ENCODE measurements at places on chromosomes 13 and 19.

GRCh38 chr19:8251025-8251472 is 41.9 kb downstream of the CERS4 start:
- no peak for DNase-seq

GRCh38 chr13:95749545-95749944 is 72.6 kb downstream of the DNAJC3 start:
- no peak for DNase-seq

DNA sequence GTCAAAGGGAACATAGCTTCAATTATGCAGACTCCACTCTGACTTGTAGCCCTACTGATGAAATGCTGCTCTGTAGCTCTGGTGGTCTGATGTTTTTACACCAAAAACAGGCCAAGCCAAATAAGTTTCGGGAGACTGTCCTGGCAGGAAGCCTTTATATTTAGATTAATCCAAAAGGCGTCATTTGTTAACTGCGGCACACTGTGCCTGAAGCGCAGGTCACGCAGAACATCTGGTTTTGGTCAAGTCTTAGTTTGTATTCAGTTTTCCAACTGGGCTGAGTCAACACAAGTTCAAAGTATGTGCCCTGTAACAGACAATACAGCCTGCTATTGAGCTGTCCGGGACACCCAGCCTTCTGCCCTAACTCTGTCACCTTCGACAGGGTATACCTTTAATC is 154.6 kb upstream of the IPO5 start:
- no peak for DNase-seq

DNA sequence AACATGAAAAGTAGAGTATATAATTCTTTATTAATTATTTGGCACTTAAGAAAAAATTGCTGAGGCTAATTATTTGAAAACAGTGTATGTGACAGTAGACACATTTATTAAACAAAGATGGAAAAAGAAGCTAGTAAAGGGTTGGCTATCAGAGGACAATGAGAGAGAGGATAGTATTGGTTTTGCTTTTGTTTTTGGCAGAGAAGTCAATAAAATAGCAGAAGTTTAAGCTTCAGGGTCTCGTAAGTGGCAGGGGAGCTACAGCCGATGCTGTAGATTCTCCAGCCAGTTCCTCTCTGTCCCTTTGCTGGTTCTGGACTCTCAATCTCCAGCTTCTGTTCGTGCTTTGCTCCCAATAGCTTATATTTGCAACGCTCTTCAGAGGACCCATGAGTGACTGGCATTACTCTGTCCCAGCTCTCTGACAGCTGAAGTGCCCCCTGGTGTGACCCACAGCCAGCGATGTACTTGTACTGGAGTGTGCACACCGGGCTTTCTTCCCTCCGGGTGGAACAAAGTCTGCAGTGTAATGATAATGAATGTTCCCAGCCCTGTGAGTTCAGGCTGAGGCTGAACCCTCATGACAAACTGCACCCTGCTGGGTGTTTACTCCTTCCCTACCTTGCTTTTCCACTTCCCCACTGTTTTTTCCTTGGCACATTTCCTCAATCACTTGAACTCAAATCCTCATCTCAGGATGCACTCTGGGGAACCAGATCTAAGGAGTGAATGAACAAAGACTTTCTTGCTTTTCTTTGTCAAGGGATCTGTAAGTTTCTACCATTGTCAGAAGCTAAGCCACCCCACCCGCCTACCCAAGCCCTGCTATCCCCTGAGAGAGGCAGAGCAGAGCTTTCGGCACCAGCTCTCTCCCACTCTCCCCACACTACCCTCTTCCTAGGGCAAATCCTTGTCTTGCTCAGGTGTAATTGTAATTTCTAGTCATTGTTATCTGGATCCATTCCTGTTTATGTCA is 254.8 kb downstream of the LHFPL6 start:
- no peak for DNase-seq

DNA sequence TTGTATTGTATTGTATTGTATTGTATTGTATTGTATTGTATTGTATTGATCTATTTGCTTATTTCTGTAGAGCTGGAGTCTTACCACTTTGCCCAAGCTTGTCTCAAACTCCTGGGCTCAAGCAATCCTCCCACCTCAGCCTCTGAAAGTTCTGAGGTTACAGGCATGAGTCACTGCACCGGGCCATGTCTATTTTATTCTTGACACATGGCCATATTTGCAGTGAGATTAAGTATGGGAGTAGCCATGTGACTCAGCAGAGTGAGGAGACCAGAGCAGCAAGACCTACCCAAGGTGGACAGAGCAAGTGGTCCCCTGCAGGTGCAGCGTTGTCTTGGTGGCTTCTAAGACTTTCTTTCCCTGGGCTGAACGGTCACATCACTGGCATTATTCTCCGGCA is 49.1 kb upstream of the UBAC2 start:
- DNase-seq, result no peak

GRCh38 chr19:54606230-54606629 is 12.8 kb downstream of the LILRA1 start:
- DNase-seq, result no peak

DNA sequence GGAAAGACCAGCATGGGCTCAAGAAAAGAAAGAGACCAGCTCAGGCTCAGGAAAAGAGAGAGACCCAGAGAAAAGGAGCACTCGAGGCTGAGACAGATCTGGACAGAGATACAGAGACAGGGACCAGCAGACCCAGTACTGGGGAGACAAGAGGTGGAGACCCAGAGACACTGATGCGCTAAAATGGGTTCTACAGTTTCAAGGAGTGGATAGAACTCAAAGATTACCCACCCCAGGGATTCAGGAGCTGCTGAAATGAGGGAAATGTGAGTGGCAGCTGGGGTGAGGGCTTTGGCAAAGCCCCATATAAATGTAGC is 609 bp upstream of the ZSCAN18 start:
- no peak for DNase-seq

DNA sequence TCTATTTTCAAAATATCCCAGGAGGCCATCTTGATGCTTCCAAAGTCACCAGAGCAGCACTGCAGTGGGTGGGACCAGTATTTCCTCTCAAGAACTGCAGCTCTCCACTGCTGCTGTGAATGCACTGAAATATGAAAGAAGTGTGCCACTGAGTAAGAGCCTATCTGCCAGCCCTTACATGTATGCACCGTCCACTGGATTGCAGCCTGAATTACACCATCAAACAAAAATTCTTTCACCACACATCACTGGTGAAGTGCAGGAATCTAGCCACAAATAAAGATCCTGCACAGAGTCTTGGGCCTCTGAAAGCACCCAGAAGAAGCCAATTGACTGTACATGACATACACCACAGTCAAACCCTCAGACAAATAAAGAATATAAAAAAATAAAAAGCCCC is 249.0 kb downstream of the LHFPL6 start:
- no peak for DNase-seq

GRCh38 chr13:30103161-30103840 is 204.1 kb downstream of the KATNAL1 start:
- DNase-seq, result no peak

GRCh38 chr13:112713517-112714253 is 23.8 kb downstream of the ATP11A start:
- no peak for DNase-seq

DNA sequence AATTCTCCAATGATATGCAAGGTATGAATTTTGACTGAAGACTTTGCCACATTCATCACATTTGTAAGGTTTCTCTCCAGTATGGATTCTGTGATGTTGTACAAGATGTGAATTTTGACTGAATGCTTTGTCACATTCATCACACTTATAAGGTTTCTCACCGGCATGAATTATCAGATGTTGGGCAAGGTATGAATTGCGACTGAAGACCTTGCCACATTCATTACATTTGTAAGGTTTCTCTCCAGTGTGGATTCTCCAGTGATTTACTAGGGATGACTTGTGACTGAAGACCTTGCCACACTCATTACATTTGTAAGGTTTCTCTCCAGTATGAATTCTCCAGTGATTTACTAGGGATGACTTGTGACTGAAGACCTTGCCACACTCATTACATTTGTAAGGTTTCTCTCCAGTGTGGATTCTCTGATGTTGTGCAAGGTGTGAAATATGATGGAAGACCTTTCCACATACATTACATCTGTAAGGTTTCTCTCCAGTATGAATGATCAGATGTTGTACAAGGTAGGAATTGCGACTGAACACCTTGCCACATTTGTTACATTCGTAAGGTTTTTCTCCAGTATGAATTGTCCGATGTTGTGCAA is 24.8 kb downstream of the ZNF83 start:
- no peak for DNase-seq

DNA sequence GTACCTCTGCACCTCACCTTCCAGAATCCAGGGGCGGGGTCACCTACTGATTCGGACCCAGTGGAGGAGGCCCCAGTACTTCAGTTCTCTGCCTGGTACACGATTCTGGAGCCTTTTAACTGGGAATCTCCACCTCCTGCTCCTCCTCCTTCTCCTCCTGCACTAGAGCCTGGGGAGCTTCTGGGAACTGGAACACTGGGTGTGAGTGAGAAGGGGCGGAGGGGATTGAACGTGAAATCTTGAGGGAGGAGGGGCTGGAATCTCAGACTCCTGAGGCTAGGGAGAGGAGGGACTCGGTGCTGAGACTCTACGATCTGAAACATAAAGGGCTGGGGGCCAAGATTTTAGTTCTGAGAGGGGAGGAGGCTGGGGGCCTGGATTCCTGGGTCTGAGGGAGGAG is at the start of gene KLK8:
Gene KLK8 (minus strand): TSS at position 90 of the 400 bp plus-strand sequence. CDS start 437 bp downstream, outside the sequence.
- DNase-seq, result no peak

DNA sequence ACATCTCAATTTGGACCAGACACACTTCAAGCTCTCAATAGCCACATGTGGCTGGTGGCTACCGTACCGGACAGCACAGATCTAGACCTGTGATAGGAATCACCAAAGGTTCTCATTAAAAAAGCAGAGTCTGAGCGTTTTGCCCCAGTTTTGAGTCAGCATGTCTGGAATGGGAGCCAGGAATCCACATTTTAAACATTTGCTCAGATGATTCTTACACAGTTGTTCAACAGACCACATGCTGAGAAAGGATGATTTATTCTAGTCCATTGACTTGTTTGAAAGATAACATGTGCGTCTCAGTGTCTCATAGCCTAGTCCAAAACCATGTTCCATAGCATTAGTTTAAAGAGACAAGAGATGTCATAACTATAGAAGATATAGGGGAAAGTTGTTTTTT is 53.4 kb downstream of the FLT3 start:
- no peak for DNase-seq

DNA sequence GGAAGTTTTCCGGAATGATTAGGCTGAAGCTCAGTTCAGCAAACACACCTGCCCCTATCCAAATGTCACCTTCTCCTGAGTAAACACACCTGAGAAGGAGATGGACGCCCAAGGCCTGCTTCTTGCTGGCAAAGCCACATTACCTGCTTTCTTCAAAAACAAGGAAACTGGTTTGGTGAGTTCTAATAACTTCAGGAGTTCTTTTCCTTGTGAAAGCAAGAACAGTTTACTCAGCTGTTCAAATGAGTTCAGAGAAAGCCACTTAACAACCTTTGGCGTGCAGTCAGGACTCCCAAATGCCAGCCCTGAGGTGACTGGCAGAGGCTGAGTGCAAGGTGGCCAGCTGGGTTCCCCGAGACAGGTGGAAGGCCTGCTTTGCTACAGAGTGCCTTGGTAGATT is 160.5 kb downstream of the STK24 start:
- DNase-seq, result no peak

DNA sequence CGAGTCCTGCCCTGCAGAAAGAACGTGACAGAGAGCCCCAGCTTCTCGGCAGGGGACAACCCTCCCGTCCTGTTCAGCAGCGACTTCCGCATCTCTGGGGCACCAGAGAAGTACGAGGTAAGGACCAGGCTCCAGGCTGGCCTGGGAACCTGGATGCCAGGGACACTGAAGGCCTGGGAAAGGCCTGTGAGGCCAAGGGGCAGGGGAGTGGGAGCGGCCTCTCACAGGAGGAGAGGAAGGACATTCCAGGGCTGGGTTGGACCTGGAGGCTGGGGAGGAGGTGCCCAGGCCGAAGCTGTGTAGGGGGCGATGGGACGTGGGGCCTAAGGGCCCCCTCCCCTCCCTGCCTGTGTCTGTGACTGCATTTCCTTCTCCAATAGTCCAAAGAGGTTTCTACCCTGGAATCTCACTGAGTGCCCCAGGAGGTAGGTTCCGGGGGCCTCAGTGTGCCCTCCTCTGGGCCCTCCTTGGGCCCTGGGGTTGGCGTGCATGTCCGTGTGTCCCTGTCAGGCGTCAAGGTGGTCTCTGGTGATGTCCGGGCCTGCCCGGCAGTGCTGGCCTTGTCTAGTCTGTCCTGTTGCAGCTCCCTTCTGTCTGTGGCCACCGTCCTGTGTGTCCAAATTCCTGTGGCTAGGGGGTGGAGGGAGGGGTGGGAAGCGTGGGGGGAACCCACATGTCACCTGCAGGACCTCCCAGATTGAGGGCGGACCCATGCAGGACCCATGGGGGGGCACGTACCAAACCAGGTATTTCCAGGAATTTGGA is 16.9 kb upstream of the CD22 start:
- DNase-seq, result no peak

- DNase-seq, result no peak
These were observed 277.9 kb downstream of the RBM26 start for GRCh38 chr13:79128158-79128557.

DNA sequence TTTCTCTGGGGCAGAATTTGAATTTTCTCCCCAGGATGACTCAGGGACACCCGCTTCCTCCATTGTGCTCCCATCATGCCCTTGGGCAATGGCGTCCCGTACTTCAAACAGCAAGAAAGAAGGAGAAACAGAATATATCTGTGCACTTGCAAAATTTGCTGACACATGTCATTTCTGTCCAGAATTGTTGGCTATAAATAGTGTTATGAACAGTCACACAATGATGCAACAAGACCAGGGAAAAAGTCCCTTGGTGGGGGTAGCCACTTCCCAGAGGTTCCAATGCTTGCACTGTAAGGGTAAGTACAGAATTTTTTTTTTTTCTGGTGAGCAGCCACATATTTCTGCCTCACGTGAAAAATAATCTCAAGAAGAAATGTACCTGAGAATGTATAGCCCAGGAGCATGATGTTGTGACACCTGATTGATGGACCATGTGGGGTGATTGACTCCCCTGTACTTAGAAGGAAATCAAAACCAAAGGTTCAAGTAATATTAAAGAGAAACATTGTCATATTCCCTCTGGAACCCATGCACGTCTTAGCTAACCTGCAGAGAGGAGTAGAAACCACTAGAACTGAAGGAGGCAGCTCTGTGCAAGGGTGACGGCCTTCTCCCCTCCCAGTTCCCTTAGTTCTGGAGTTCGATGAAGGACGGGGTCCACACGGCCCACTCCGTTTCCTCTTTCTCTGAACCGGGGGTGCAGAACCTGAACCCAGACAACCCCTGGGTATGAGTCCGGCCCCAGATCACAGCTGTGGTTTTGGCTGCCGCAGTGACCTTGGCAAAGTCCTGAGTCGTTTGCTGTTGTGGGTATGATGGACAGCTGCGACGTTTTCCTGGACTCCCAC is 9.3 kb upstream of the LAIR1 start:
- no peak for DNase-seq

Measured in stimulated activated CD4-positive, alpha-beta T cell treated with anti-CD3 and anti-CD28 coated beads, Interleukin-1b, Interleukin-23, amount 100 ng/mL, for 1 hour (primary cell).